ENCODE measurements at places on chromosomes 5 and 9.

DNA sequence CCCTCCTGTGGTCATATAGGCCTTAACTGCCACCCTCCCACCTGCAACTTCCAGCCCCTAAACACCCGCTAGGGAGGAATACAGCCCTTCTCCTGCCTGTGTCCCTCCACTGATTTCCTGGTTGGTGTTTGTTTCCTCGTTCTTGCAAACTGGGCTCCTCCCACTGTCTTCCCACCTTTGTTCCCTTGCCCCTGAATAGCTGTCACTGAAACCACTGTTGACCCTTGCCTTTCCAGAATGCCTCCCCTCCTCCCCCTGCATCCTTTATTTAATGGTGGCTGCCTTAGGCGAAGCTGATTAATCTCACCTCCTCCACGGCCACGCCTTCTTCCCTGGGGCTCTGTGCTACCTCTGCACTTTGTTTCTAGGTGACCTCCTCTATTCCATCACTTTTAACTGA is 626.7 kb downstream of the BNC2 start:
- H3K27ac ChIP-seq: no peak overlapping the region
- DNase-seq: no peak
- no peaks in the 10 kb centered on the region for H3K27me3 ChIP-seq
- H3K36me3 ChIP-seq: no peaks in the 10 kb centered on the region

- H3K4me1 ChIP-seq: no peaks in the 10 kb centered on the region
- peaks cover 69% of the 10 kb centered on the region for H3K36me3 ChIP-seq
- no peak overlapping the region for H3K27ac ChIP-seq
Measured at GRCh38 chr5:179595916-179596315, 27.6 kb downstream of the HNRNPH1 start.

DNA sequence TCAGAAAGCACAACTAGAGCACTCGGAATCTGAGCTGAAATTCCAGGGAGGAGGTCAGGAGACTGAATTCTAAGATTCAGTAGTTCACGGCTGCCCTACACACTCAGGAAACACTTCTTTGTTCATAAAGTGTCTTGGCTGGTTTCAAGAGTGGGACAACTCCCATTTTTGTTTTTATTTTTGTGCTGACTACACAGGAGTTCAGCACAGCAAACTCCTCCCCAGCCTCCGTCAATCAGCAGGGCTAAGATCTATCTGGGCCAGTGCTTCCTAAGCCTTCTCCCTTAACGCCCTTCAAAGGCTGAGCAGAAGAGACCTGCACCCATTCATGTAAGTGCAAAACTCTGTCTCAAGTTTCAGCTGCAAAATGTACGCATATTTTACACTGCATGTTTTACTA is 250.1 kb downstream of the CRB2 start:
- DNase-seq: no peak
- H3K4me1 ChIP-seq: no peaks in the 10 kb centered on the region
- no peaks in the 10 kb centered on the region for H3K27me3 ChIP-seq
- no peaks in the 10 kb centered on the region for H3K36me3 ChIP-seq

GRCh38 chr9:136374183-136374575 is 710 bp upstream of the CARD9 start:
- H3K4me3 ChIP-seq: no peak overlapping the region
- no peak overlapping the region for H3K27ac ChIP-seq
- DNase-seq: no peak
- no peaks in the 10 kb centered on the region for H3K27me3 ChIP-seq
- H3K36me3 ChIP-seq: no peaks in the 10 kb centered on the region

GRCh38 chr5:19920761-19921160 is 67.2 kb downstream of the CDH18 start:
- no peak for DNase-seq
- no peaks in the 10 kb centered on the region for H3K36me3 ChIP-seq
- H3K4me3 ChIP-seq: no peak overlapping the region
- no peaks in the 10 kb centered on the region for H3K27me3 ChIP-seq
- H3K27ac ChIP-seq: no peak overlapping the region

All from pancreas (tissue), 10 donors.